ENCODE measurements at places on chromosomes 3 and 15.

DNA sequence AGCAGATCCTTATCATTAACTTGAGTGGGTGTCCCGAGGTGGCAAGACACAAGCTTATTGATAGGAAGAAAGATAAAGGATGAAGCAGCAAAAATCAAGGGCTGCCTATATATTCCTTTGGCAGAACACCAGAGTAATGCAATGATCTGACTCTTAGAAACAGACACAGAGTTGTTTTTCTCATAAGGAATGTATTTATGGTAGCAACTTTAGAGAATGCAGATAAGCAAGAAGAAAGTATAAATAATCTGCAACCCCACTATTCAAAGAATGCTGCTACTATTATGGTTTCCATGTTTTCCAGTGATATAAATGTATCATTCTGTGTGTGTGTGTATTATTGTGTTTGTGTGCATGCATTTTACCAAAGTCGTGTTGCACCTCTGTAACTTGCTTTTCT, 208.3 kb downstream of the THSD4 start:
- DNase-seq = no peak

- no peak for DNase-seq
Observed at GRCh38 chr3:109923431-109923830, 586.1 kb upstream of the DPPA4 start.

- DNase-seq = no peak
Observed at GRCh38 chr3:56370991-56371775, 97.1 kb downstream of the ERC2 start.

DNA sequence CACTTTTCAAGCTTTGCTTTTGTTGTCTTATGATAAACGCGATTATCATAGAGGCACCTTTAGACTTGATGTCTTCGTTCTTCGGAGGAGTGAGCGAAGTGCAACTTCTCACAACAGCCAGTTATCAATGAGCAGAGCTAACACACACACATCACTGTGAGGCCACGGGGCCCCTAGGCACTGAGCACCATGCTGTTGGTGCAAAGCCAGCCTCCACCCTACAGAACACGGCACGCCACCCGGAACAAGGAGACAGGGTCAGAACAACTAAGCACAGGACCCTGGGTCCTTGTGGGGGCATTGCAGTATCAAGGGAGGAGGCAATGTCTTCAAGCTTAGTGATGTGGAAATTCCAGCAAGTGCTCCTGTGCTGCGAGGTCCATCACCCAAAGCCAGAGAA, 244.5 kb downstream of the OCA2 start:
- no peak for DNase-seq

GRCh38 chr3:120641696-120642246, 40.3 kb downstream of the HGD start:
- DNase-seq = no peak

GRCh38 chr3:129623447-129624118, 17.1 kb upstream of the PLXND1 start:
- no peak for DNase-seq

DNA sequence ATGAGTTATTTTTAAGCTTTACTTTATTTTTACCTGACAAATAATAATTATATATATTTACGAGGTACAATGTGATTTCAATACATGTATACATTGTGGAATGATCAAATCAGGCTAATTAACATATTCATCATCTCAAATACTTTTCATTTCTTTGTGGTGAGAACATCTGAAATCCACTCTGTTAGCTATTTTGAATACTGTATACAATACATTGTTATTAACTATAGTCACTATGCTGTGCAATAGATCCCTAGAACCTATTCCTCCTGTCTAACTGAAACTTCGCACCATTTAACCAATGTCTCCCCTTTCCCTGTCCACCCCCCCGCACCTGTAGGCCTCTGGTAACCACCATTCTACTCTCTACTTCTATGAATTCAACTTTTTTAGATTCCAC, 7.9 kb upstream of the SPPL2A start:
- DNase-seq = no peak

DNA sequence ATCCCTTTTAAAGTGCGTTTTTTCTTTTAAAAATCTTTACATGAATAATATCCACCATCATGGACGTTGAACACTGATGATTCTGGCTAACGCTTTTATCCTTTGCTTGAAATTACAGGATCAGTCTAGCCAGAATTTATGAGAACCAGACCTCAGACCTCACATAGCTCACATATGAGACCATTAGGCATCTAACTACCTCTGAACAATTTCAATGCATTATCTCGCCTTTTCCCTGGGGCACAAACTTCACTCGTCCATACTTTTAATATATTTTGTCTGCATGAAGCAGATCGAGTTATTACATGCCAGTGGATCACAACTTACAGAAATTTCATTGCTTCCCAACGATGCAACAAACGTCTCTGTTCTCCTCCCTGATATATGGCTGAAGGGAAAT, 105.6 kb downstream of the MEIS2 start:
- DNase-seq = no peak

GRCh38 chr3:12891985-12892839, 50.8 kb upstream of the RPL32 start:
- peak; percentile 21 for DNase-seq

GRCh38 chr3:45002139-45002660, 23.9 kb upstream of the CLEC3B start:
- DNase-seq = no peak

DNA sequence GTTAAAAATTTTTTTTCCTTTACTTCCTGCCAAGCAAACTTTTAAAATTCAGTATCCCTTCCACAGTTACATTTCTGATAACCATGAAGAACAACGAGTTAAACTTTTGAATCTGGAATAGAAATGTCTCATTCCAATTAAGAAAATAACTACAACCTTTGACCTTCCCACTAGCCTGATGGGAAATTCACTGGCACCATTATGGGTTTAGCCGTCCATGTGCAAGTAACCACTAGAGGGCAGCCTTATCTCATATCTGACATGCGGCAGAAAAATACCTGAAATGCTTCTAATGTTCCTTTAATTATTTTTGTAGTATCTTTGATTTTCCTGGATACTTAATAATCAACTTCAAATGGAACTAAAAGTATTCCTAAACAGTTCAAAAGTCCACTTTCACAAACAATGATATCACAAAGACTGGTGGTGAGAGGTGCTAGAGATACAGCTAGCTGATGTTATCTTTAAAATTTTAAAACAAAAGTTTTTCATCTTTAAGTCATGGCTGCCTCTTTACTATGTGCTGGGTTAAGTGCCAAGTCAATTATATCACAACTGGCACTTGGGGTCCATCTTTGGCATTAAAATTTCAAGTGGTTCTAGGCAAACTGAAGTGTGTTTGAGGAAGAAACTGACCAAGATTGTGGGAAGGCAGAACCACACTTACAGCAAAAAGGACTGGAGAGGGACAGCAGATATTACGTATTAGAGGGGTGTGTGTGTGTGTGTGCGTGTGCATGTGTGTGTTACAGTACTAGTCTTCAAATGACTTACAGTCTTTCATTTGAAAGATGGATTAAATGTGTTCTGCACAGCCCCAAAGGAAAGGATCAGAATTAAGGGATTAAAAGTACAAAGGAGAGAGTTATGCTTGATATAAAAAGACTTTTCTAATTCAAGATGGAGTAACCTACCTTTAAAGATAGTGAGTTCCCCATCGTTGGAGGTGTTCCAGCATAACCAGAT, 107.1 kb upstream of the ICE2 start:
- DNase-seq = peak; percentile 76

DNA sequence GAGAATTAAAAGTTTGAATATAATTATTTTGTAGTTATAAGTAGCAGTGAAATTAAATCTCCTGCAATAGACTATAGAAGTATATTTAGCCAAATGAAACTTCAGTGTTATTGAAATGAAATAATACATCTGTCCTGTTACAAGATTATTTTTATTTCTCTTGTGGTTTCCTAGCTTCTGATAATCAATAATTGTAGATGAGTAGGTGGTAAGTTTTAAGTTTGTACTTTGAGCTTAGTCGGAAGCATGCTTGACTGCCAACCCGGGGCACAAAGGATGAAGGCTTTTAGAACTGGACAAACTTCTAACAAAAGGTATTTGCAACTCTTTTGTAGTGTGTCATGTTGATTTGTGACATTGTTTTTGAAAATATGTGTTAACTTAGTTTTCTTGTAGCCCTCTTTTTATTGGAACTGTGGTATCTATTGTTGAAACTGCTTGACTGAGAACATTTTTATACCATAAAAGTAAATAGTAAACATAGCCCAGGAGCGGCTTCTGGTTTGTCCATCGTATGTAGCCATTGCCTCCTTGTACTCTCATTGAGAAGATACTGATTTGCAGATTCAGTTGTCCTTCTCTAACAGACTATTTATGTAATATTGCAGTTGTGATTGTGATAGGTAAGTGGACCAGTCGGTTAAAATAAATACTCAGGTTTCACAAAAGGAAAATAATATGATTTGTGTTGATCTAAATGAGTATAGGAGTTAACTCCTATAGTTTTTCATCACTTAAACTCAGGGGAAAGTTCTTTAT, 2.9 kb downstream of the CTNNB1 start:
- no peak for DNase-seq

DNA sequence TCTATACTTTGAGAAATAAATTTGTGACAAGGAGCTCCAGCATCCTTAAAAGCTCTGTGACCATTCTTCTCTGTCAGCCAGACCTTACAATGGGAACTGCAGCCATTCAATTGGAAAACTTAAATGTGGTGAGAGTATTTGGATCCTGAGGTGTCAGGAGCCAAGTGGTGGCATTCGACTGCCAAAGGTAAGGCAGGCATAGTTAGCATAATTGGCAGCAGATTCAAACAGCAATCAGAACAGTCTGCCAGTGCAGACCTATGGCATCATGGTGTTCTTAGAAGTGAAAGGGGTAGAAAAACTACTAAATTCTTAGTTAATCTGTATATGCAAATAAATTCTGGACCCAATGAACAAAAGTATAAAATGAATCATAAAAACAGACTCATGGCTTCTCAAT, 18.2 kb upstream of the FNDC3B start:
- DNase-seq = no peak

GRCh38 chr3:41026394-41027177, 172.7 kb upstream of the CTNNB1 start:
- no peak for DNase-seq

DNA sequence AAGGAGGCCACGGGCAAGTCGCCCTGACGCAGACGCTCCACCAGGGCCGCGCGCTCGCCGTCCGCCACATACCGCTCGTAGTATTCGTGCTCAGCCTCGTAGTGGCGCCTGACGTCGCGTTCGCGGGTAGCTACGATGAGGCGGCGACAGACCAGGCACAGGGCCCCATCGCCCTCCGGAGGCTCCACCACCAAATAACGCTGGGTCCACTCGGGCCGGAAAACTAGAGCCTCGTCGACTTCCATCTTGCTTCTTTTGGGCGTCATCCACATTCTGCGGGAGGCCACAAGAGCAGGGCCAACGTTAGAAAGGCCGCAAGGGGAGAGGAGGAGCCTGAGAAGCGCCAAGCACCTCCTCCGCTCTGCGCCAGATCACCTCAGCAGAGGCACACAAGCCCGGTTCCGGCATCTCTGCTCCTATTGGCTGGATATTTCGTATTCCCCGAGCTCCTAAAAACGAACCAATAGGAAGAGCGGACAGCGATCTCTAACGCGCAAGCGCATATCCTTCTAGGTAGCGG, at the start of gene EPM2AIP1:
EPM2AIP1 (minus strand) TSS at position 326 of the 520 bp plus-strand sequence; CDS start at position 272, 54 bp downstream.
- DNase-seq = no peak

DNA sequence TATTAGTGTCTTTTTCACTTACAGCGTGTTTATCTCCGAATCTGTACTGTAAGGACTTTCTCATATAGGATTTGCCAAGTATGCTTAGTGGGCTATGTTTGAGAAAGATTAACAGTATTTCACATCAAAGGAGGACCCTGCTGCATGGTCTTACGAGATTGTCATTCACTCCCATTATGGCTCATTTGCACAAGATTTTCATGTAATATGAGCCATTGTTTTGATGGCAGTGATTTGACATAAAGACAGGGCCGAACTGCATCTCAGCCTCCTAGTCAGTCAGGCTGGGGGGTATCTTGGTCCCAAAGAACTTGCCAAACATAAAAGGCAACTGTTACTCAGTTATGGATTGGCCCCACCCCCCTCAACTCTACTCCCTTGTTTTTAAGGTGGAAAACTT, 205.9 kb downstream of the ZIC1 start:
- DNase-seq = no peak

DNA sequence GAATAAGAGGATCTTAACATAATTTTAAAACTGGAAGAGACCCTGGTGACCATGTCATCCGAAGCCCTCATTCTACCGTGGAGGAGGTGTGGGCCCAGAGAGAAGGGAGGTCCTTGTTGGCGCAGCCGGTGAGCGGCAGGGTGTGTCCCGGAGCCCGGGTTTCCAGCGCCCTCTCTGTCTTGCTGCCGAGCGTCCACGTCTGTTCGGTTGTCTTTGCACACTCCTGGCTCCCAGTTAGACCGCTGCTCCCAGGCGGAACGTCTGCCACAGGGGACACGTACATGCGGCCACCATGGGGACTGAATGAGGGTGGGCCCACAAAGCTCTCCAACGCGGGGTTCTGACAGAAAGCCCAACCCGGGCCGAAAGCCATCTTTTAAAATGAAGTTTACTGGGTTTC, 6.6 kb upstream of the MUC4 start:
- DNase-seq = no peak

GRCh38 chr3:61252836-61253235, 1.6 kb upstream of the FHIT start:
- DNase-seq = no peak

DNA sequence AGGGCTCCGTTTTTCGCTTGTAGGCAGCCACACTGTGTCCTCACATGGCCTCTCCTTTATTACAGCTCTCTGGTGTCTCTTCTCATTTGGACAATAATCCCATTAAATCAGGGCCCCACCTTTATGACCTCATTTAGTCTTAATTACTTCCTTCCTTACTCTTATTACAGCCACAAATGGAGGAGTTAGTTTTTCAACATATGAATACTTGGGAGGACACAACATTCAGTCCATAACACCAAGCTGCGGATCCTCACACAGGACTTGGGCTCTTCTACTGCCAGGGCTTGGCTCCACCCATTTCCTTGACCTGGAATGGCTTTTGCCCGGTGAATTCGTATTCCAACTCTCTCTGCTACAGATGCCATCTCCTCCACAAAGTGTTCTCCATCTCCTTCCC, 74.3 kb upstream of the SLC7A14 start:
- no peak for DNase-seq

- DNase-seq = no peak
Observed at GRCh38 chr3:115068799-115069198, 78.3 kb downstream of the ZBTB20 start.

DNA sequence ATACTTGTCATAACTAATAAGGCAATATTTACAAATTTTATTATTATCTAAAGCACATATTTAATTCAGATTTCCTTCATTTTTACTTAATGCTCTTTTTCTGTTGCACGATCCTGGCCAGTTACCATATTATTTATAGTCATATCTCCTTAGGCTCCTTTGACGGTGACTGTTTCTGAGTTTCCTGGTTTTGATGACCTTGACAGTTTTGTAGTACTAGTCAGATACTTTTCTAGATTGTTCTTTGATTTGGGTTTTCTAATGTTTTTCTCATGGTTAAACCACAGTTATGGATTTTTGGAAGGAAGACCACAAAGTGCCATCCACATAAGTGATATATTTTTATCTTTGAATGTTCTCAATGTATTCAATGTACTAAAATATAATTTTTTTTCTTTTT, 171.0 kb upstream of the NANOGP8 start:
- no peak for DNase-seq

Data from NCI-H1105 (cell line).